ENCODE measurements at places on chromosomes 2 and 18.

- DNase-seq: no peak
These were observed 14.6 kb downstream of the EML4 start for GRCh38 chr2:42183775-42184174.

DNA sequence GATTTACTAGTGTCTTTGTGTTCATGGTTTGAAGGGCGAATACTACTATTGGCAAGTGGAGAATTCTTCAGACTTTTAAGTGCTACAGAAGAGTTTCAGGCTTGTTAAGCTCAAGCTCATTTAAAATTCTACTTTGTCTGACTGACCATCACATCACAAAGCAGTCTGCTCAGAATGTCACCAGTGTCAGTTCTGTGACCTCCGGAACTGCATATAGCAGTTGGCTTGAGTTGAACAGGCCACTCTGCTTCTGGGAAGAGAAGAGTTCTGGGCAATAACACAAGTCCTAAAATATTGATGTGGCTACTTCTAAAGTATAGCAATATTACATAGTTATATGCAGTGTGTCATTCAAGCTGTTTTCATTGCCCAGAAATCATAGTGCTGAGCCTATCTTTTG lies 245.0 kb upstream of the BOD1L2 start:
- no peak for DNase-seq

GRCh38 chr18:61335684-61336555 lies 2.7 kb downstream of the CDH20 start:
- no peak for DNase-seq

GRCh38 chr2:230814616-230815015 lies 50.1 kb upstream of the ITM2C start:
- DNase-seq: no peak

DNA sequence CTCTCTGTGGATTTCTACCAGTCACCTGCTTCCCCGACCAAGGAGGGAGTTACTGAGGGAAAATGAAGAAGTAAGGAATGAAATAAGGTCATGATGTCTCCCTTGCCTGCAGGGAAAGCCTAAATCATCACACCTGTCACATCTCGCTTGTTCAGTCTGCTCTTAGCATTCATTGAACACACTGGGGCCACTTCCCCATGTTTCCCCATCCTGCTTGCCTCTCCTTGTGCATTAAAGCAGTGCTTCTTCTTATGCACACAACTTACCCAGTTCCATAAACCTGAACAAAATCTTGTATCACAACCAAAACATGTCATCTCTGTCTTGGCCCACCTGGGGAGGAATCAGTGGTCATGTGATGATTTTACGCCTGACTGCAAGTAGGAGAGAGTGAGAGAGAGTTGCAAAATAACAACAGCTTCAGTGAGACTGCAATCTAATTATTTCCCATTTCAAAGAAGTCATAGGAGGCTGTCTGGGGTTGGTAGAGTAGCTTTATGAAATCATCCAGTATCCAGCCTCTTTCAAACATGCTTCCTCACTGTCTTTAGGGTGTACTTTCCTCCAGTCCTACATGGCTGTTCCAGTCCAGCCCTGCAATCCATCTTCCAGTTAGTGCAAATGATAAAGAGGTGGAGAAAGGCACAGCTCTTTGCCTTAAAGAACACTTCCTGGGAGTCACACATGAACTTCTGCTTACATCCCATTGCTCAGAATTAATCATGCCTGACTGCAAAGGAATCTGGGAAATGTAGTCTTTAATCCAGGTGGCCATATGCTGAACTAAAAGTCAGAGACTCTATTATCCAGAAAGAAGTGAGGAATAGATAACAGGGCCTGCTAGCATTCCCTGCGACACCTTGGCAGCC lies 220.1 kb downstream of the HAUS1 start:
- no peak for DNase-seq

- DNase-seq: no peak
These were observed 250.9 kb downstream of the DSEL start for GRCh38 chr18:67265464-67266245.

GRCh38 chr2:176098366-176099158 lies 1.0 kb upstream of the HOXD12 start:
- DNase-seq: no peak

- no peak for DNase-seq
These were observed 71.8 kb downstream of the ID2 start for GRCh38 chr2:8753609-8754008.
